ENCODE measurements at places on chromosomes 1 and 21.

- DNase-seq = no peak
Observed at GRCh38 chr21:28537371-28538079, 455.2 kb downstream of the LTN1 start.

- no peak for DNase-seq
Observed at GRCh38 chr1:72433591-72433990, 151.3 kb upstream of the NEGR1 start.

- DNase-seq = no peak
Observed at GRCh38 chr1:7620196-7620595, 150.9 kb upstream of the VAMP3 start.

GRCh38 chr1:115744646-115745275, 23.8 kb downstream of the CASQ2 start:
- DNase-seq = no peak

DNA sequence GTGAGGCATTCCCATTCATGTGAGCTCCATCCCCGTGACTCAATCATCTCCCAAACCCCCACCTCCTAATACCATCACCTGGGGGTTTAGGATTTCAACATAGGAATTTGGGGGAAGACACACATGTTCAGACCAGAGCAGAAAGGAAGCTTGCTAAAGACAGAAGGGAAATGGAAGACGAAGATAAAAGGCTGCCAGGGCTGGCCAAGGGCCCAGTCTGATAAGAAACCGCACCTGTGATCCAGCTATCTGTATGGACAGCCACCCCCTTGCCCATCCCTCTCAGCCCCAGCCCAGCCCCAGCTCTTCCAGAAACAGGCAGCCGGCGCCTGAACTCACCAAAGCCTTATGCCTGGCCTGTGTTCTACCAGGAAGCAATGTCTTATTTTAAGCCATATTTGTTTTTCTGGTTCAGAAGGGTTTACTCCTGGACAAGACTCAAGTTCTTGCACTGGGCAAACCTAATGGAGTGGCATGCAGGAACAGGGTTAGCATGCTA, 198.4 kb upstream of the VAMP3 start:
- DNase-seq = no peak

GRCh38 chr21:34065027-34065426, 8.4 kb upstream of the MRPS6 start:
- peak; percentile 78 for DNase-seq

Measured in suppressor macrophage (primary cell).